ENCODE measurements at places on chromosomes 12 and 14. TPM values are rescaled to one million over a fixed set of nuclear protein-coding genes. Genes with fewer than 3 reads are reported as not detected.

The TAS2R8 gene
- not detected for total RNA-seq

The MYH7 gene
- not detected for total RNA-seq

The UBE2N gene
- 205 TPM for total RNA-seq

The ZNF268 gene
- total RNA-seq, result 1.1 TPM

The CSRP2 gene
- total RNA-seq, result 36.3 TPM

The THAP2 gene
- 1.2 TPM for total RNA-seq

The LRRC10 gene
- not detected for total RNA-seq

The EFS gene
- total RNA-seq, result 0.23 TPM

- H3K4me1 ChIP-seq, result peaks cover 71% of the 10 kb centered on the region
- no peak for DNase-seq
- H3K4me3 ChIP-seq, result no peak overlapping the region
- no peaks in the 10 kb centered on the region for H3K27me3 ChIP-seq
Observed at GRCh38 chr12:50248883-50249282, 34.4 kb downstream of the LIMA1 start.

DNA sequence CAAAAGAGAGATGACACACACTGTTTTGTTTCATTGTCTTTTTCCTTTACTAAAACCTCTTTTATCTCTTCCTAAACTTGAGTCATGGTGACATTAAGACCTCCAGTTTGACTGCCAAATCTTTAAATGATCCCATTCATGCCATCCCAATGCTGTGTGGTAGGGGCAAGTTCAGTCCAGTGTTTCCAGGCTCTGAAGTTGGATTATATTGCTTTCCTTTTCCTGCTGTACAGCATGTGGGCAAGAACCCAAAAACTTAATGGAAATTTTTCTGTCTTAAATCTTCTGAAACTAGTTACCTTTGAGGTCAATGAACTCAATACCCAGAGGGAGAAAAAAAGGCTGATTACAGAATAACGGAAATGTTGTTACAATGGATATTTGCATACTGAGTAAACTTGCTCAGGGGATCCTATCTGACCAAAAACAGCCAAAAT, 187.1 kb upstream of the FAR2 start:
- peaks cover 22% of the 10 kb centered on the region for H3K4me1 ChIP-seq
- H3K4me3 ChIP-seq, result no peak overlapping the region
- H3K36me3 ChIP-seq, result no peaks in the 10 kb centered on the region

DNA sequence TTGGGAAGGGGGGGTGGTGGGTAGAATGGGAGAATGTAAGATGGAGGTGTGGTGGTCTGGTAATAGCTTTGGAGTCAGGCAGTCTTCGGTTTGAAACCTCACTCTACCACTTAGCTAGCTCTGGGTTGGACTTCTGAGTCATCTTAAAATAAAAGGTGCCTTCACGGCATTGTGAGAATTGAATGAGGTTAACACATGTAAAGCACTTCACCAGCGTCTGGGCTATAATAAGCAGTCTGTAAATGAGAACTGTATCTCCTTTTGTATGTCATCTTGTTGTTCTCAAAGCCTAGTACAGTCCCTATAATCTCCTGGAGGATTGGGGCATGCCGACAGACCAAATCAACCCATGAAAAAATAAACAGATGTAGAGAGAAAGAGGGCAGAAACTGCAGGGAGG, 11.2 kb downstream of the C2CD5 start:
- H3K27me3 ChIP-seq, result no peaks in the 10 kb centered on the region
- peaks cover 20% of the 10 kb centered on the region for H3K36me3 ChIP-seq
- no peak for DNase-seq
- peaks cover 9% of the 10 kb centered on the region for H3K4me1 ChIP-seq

- H3K4me3 ChIP-seq, result peak within 1 kb of the TSS; percentile 99
- peaks cover 17% of the 10 kb centered on the region for H3K4me1 ChIP-seq
- H3K27ac ChIP-seq, result peak within 1 kb of the TSS; percentile 80
- H3K36me3 ChIP-seq, result peaks cover 36% of the 10 kb centered on the region
- DNase-seq, result peak; percentile 100
Observed at GRCh38 chr14:23320584-23321571, at the start of gene PABPN1. PABPN1 (plus strand) TSS chr14:23321457; CDS start chr14:23321470, 13 bp downstream.

DNA sequence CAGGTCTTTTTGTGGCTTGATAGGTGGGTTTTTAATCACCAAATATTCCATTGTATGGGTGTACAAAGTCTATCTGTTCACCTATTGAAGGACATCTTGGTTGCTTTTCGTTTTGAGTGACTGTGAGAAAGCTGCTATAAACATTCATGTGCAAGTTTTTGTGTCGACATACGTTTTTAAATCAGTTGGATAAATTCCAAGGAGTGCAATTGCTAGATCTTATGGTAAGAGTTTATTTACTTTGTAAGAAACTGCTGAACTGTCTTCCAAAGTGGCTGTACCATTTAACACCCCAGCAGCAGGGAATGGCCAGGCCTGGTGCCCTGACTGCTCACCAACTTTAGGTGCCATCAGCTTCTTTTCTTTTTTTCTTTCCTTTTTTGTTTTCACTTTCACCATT, 45.5 kb upstream of the C14orf180 start:
- no peaks in the 10 kb centered on the region for H3K4me1 ChIP-seq
- H3K36me3 ChIP-seq, result no peaks in the 10 kb centered on the region
- DNase-seq, result no peak
- H3K27me3 ChIP-seq, result peaks cover 57% of the 10 kb centered on the region
- H3K27ac ChIP-seq, result no peak overlapping the region
- H3K4me3 ChIP-seq, result no peak overlapping the region

GRCh38 chr12:124036657-124037109, 63.7 kb downstream of the ZNF664 start:
- H3K4me1 ChIP-seq, result no peaks in the 10 kb centered on the region
- H3K36me3 ChIP-seq, result no peaks in the 10 kb centered on the region
- DNase-seq, result peak; percentile 70
- H3K27ac ChIP-seq, result no peak overlapping the region
- H3K4me3 ChIP-seq, result no peak overlapping the region
- H3K27me3 ChIP-seq, result no peaks in the 10 kb centered on the region

- H3K36me3 ChIP-seq, result no peaks in the 10 kb centered on the region
- no peak for DNase-seq
- H3K27ac ChIP-seq, result no peak overlapping the region
Observed at GRCh38 chr12:85616201-85616600, 220.0 kb downstream of the RASSF9 start.

DNA sequence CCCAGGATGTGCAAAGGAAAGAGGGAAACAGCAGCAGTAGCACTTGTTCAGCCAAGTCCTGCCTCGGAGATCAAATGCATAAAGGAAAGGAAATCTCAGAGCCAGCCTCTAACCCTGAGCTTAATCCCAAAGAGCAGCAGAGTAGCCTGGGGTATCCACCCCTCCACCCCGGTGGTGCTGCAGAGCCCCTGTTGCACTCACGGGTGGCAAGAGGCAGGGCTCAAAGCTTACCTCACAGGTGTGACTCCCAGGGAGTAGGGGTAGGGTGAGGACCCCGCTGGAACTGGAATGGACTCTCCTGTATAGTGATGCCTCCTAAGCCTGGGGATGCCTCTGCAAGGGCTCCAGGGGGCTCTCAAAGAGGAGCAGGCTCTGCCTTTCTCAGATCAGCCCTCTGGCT, 211.1 kb downstream of the CACNA1C start:
- no peak for DNase-seq
- no peak overlapping the region for H3K4me3 ChIP-seq
- H3K36me3 ChIP-seq, result no peaks in the 10 kb centered on the region
- no peak overlapping the region for H3K27ac ChIP-seq

DNA sequence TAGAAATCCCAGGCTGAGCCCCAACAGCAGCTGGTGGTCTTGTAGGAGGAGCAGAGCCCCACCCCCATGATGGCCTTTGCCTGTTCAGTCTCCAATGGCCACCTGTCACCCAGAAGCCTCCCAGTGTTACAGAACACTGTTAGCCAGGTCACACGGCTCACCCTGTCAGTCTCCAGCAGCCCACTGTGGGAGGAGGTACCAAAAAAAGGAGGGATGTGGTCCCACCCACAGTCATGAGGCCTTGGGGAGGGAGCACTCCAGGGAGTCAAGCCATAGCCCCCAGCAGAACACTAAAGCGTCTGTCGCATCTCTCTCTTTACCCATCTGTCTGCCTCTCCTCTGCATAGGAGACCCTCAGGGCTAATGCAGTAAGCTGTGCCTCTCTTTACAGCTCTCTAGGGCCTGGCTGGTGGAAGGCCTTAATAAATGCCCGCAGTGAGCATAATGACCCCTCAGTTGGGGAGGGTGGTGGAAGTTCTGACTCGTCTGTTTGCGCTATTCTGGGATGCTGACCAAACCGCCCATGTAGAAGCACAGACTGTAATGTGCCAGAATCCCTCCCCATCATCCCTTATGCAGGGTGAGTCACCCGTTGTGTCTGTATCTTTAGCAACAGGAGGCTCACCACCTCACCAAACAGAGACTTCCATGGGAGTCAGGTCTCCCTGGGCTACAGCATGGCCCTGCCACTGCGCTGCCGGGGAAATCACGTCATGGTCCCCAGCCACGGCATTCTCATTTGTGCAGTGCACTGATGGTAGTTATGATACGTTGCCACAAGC, 14.6 kb downstream of the C14orf132 start:
- no peak overlapping the region for H3K4me3 ChIP-seq
- peaks cover 37% of the 10 kb centered on the region for H3K27me3 ChIP-seq
- no peaks in the 10 kb centered on the region for H3K36me3 ChIP-seq

DNA sequence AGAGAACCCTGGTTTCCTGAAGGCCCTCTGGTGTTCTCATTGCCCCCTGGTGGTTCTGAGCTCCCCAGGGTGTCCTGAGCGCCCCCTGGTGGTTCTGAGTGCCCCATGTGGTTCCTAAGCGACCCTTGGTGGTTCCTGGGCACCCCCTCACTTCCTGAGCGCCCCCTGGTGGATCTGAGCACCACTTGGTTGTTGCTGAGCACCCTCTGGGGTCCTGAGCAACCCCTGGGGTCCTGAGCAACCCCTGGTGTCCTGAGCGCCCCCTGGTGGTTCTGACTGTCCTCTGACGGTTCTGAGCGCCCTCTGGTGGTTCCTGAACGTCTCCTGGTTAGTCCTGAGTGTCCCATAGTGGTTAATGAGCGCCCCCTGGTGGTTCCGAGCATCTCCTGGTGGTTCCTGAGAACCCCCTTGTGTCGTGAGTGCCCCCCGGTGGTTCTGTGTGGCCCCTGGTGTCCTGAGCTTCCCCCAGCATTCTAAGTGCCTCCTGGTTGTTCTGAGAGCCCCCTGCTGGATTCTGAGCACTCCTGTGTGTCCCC, 568.3 kb downstream of the TMEM121 start:
- no peaks in the 10 kb centered on the region for H3K4me1 ChIP-seq
- H3K27me3 ChIP-seq, result no peaks in the 10 kb centered on the region
- H3K27ac ChIP-seq, result no peak overlapping the region
- no peak overlapping the region for H3K4me3 ChIP-seq
- no peak for DNase-seq

DNA sequence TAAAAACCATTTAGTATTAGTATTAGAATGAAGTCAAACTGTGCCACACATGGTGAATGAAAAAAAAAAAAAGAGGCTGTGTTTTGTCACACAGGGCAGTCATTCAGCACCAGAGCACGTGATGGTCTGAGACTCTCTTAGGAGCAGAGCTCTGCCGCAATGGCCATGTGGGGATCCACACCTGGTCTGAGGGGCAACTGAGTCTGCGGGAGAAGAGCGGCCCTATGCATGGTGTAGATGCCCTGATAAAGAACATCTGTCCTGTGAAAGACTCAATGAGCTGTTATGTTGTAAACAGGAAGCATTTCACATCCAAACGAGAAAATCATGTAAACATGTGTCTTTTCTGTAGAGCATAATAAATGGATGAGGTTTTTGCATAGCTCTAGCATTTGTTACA, 12.2 kb upstream of the BDKRB1 start:
- DNase-seq, result no peak
- peaks cover 5% of the 10 kb centered on the region for H3K27me3 ChIP-seq
- no peaks in the 10 kb centered on the region for H3K36me3 ChIP-seq
- H3K27ac ChIP-seq, result no peak overlapping the region
- H3K4me3 ChIP-seq, result no peak overlapping the region

DNA sequence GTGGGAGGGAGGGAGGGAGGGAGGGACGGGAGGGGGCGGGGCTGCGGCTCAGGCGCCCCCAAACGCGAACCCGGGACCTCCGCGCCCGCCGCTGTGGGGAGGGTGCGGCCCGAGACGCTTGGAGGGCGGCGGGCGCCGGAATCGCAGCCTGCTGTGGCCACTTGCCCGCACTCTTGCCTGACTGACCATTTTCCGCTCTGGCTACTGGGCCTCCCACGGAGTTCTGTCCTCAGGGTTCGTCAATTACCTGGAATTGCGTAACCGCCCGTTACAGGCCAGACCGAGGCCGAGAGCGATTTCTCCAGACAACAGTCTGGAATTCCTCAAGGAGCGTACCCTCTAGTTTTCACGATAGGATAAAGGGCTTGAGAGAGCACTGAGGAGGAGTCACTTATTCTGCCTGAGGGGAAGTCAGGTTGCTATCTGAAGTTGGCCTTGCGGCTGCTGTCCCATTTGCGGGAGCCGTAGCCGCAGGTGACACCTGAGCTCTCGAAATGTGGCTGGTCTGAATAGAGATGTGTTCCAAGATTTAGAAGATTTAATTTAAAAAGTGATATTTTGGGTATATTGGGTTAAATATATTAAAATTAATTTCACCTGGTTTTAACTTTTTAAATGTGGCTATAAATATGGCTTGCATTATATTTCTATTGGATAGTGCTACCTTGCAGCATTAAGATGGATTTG, 446 bp upstream of the ZNF641 start:
- peak; percentile 69 for DNase-seq
- peak overlapping the region; percentile 48 for H3K27ac ChIP-seq
- 0 out of 2 replicates have a peak, but pooled peaks cover 2% of the 10 kb centered on the region for H3K36me3 ChIP-seq
- H3K27me3 ChIP-seq, result no peaks in the 10 kb centered on the region

- no peaks in the 10 kb centered on the region for H3K27me3 ChIP-seq
- H3K27ac ChIP-seq, result no peak overlapping the region
- no peak overlapping the region for H3K4me3 ChIP-seq
Observed at GRCh38 chr14:89521988-89522387, 105.0 kb upstream of the FOXN3 start.

GRCh38 chr12:42608196-42608825, 18.8 kb upstream of the PRICKLE1 start:
- DNase-seq, result no peak
- no peaks in the 10 kb centered on the region for H3K36me3 ChIP-seq
- H3K27me3 ChIP-seq, result no peaks in the 10 kb centered on the region
- no peak overlapping the region for H3K27ac ChIP-seq
- H3K4me3 ChIP-seq, result no peak overlapping the region
- H3K4me1 ChIP-seq, result peaks cover 3% of the 10 kb centered on the region

Measured in PC-3 (cell line).